GM04503 (cell line): ENCODE measurements at places on chromosomes 5 and 9.

DNA sequence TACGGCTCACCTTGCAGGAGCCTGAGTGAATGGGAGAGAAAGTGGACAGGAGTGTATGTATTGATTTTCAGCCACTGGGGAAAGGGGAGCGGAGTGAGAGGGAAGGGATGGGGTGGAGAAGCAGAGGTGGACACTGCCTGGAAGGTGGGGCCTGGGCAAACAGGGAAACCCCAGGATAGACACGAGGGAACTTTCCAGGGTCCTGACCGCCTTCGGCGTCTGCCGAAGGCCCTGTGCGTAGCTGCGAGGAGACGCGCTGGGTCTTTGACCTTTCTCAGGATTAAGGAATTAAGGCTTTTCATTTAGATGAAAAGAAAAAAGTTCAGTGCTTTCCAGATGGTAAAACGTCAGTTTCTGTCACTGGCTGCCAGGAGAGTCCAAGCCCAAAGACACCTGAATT, 134.6 kb upstream of the RAPGEF1 start:
- no peak for DNase-seq

DNA sequence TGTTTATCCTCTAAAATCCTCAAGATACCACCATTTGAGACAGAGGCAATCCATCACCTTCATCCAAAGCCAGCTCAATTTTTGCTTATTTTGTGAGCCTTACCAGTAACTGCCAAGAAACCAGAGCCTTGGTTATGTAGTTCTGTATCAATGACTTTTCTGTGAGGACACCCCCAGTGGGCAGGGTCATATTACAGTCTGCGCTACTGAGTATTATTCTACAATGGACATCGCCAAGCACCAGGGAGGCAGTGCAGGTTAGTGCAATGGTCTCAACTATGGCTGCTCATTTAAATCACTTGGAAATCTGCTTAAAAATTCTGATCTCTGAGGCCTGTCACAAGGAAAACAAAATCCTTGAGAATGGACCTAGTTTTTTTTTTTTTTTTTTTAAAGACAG, 90.5 kb upstream of the NIPAL4 start:
- no peak for DNase-seq

GRCh38 chr9:82570226-82570625, 492.7 kb downstream of the RASEF start:
- DNase-seq = no peak

DNA sequence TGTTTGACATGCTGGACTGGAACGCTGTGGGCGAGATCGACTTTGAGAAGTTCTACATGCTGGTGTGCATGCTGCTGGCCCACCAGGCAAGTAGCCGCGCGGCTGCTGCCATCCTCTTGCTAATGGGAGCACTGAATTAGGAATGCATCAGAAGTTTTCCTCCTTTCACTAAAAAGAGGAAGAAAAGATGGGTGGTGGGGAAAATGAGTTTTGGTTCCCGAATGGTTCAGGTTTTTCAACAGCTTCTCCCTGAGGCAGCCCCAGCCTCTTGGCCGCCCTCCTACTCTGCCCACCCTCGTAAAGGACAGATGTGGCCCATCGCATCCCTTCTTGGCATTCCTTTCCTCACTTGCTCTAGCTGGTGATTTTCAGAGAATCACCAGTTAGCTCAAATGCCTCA, 5.5 kb downstream of the EFCAB9 start:
- DNase-seq = no peak

GRCh38 chr5:14663734-14664269, 716 bp upstream of the OTULIN start:
- no peak for DNase-seq

GRCh38 chr5:100904259-100904861, 1.3 kb upstream of the ST8SIA4 start:
- no peak for DNase-seq

- no peak for DNase-seq
Measured at GRCh38 chr5:40831346-40832210, 3.4 kb downstream of the RPL37 start.

- no peak for DNase-seq
Measured at GRCh38 chr9:136327304-136327974, at the start of gene GPSM1. GPSM1 (plus strand) TSS chr9:136327539; CDS start chr9:136327696, 157 bp downstream.

DNA sequence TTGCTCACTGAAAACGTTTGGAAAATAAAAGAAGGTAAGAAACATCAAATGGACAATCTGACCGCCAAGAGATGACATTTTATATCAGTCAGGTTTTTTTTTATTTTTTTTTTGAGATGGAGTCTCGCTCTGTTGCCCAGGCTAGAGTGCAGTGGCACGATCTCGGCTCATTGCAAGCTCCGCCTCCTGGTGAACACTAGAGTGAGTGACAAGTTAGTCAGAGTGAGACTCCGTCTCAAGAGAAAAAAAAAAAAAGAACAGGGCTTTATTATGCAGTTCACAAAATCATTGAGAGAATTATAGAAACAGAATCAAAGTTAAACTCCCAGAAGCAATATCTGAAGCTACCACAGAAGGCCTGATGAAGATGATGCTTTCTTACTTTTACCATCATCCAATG, 70.1 kb downstream of the DTWD2 start:
- no peak for DNase-seq

GRCh38 chr9:93084471-93084881, 11.5 kb upstream of the CARD19 start:
- DNase-seq = no peak
